ENCODE measurements at places on chromosomes 7 and 10.

DNA sequence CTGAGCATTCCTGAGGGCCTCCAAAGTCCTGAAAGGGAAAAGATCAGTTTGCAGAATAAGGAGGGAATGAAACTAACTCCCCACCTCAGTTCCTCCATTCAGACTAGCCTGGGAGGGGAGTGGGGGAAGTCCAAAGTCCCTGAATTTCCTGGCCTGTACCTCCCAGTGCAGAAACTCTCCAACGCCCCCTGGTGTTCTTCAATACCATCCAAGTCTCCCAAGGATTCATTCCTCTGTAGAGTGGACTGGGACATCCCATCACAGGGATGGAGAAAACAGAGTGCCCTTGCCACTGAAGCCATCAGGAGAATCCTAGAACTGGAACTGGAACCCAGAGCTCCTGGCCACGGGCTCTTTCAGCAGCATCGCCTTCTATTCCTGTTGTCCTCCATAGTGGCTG, 1.6 kb upstream of the COL13A1 start:
- no peak for DNase-seq

- no peak for DNase-seq
These were observed 18.4 kb upstream of the ZCCHC24 start for GRCh38 chr10:79463578-79464496.

GRCh38 chr10:23031318-23031717, 64.1 kb upstream of the MSRB2 start:
- DNase-seq: no peak

- DNase-seq: no peak
These were observed 119.9 kb downstream of the CNOT4 start for GRCh38 chr7:135389971-135390370.

- no peak for DNase-seq
These were observed 10.1 kb downstream of the PAPSS2 start for GRCh38 chr10:87669752-87670151.

DNA sequence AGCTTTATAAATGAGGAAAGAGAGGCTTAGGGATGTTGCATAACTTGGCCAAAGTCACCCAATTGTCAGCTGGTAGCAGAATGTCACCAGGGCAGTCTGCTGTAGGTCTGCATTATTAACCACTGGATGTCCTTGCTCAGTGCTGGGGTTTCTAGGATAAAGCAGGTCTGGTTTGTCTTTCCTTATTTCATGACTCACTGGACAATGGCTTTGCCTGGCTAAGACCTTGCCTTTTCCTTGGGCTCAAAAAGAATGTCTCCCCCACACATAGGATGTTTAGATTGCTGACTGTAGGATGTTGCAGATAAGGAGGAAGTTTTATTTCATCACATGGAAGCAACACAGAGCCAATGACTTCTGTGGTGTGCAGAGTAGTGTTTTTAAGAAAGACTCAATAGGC, 29.4 kb downstream of the WDFY4 start:
- no peak for DNase-seq

DNA sequence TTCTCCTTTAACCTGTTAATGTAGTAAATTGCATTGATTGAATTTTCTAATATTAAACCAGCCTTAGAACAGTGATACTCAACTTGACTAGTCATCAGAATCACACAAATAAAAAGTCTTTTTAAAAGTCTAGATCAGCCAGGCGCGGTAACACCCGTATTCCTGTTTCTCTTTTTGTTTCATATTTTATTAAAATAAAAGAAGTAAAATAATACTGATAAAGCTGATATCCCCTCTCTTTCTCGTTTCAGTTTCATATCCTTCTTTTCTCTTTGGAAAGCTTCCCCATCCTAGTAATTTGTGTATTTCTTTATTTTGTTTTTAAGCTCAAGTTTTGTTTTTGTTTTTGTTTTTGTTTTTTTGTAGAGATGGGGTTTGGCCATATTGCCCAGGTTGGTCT, 9.3 kb downstream of the SMO start:
- no peak for DNase-seq

- peak; percentile 20 for DNase-seq
These were observed 244.3 kb downstream of the MTERF1 start for GRCh38 chr7:91636129-91636724.

- DNase-seq: no peak
These were observed 120.1 kb upstream of the CHST15 start for GRCh38 chr10:124213471-124213870.

- DNase-seq: no peak
These were observed 19.1 kb downstream of the TMEM176B start for GRCh38 chr7:150781103-150781502.

GRCh38 chr10:115856580-115856979, 416.4 kb downstream of the GFRA1 start:
- DNase-seq: no peak

DNA sequence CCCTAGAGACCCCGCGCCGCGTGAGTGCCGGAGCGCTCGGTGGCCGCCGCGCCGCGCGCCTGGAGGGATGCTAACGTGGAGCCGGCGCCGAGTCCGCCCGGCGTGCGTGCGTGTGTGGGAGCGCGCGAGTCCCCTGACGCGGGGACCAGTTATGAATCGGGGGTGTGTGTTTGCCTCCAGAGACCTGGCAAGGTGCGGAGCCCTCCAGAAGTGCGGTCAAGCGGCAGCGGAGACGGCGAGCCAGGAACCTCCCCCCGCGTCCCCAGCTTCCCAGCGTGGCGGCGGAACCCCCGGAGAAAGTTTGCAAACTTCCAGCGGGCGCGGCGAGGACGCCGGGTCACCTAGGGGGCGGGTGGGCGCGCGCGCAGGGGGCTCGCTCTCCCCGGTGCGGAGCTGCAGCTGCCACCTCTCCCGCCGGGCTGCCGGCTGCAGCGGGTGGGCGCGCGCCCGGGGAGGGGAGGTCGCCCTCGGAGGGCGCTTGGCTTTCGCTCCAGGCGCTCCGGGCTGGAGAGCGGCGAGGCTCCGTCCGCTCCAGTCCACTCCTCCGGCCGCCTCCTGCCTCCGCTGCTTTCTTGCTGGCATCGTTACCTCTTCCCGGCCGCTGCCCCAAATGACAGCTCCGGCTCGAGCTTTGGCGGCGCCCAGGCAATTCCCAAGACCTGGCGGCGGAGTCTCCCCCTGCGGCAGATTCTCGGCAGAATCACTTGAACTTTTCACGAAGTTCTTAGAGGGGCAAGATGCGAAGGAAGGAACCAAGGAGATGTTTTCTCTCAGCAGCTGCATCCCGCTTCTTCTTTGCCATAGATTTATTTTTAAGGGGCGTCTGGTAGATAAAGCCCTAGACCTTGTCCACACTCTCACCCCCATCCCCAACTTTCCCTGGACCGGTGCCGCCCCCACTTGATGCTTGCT, 2.3 kb upstream of the CREB5 start:
- no peak for DNase-seq

DNA sequence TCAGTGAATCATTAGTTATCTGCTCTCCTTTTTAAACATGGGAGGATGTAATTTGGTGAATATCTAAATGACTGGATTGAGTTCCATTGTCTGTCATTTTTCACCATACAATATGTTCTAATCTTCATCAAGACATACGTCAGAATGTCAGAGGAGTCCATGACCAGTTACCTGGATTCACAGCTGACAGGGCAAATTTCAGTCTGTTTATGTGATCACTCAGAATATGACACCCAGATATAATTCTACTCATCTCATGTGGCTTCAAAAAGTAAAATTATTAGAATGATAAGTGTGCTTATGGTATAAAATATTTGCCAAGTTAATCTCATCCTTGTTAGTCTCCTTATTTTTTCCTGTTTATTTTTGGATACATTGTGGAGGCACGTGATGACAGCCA, 150.2 kb downstream of the CDC14C start:
- no peak for DNase-seq

DNA sequence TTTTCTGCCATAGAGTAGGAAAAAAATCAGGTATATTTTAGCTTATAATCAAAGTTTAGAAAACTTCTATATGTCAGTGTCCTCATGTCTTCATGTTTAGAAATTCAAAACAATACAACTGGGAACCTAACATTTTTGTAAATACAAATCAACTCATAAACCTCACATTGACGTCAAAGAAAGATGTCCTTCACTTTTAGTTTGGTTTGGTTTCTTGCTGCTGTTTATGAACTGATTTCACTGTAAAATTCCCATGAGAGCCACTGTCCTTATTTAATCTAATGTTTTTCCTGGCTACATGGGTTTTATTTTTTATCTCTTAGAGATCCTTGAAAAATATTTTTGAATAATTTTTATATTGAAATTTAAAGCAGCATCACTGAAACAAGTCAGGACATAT, 208.4 kb downstream of the DYNC1I1 start:
- DNase-seq: no peak

- no peak for DNase-seq
These were observed 1149.4 kb downstream of the NXPH1 start for GRCh38 chr7:9582824-9583223.

DNA sequence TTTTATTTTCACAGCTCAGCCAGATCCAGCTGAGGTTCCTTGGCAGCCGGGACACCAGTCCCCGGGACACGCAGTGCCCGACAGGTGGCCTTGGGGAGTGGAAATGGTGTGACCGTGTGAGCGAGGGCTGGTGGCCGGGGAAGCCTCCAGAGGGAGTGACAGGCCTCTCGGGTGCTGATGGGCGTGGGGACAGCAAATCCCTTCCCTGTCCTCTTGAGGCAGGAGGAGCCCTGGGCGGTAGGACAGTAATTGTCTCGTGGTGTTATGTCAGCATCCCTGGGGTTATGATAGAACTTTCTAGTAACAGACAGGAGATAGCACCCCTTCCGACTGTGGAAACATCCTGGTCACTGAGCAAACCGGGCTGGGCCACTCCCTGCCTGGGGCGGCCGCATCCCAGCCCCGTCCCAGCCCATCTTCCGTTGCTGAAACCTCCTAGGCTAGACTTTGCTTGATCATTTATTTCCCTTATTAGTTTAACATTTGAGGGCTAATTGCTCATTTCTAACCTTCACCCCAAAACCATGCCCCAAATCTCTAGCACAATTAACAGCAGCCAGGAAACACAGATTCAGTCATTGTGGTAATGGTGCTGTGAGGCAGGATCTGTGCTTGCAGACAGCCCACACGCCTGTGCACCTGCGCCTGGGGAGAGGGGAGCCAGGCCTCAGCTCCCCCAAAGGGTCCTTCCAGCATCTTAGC, 63.3 kb downstream of the ELFN1 start:
- no peak for DNase-seq

DNA sequence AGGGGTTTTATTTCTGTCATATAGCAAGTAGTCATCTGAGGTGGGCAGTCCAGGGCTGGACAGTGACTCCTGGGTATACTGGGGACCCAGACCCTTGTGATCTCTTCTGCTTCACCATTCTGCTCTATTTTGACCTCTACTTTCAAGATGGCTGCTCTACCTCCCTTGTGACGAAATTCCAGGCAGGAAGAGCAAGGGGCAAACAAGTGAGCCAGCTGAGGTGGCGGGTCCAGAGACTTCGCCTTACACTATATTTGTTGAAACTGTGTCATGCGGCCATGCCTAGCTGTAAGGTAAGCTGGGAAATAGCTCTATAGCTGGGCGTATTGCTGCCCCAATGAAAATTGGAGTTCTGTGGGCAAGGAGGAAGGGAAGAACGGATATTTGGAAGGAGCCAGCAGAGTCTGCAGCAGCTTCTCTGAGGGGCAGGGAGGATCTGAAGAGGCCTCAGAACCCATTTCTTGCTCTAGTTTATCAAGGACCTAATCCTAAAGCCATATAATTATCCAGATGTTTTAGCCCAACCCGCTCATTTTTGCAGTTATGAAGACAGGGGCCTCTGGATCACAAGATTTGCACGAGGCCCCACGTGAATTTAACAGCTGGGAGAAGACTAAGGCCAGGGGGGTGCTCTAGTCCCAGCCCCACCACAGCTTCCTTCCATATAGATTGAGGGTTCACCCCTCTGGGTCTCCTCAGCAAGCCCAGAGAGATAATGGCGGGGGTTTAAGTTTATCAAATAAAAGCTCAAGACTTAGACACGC, 7.7 kb upstream of the CPA1 start:
- no peak for DNase-seq

DNA sequence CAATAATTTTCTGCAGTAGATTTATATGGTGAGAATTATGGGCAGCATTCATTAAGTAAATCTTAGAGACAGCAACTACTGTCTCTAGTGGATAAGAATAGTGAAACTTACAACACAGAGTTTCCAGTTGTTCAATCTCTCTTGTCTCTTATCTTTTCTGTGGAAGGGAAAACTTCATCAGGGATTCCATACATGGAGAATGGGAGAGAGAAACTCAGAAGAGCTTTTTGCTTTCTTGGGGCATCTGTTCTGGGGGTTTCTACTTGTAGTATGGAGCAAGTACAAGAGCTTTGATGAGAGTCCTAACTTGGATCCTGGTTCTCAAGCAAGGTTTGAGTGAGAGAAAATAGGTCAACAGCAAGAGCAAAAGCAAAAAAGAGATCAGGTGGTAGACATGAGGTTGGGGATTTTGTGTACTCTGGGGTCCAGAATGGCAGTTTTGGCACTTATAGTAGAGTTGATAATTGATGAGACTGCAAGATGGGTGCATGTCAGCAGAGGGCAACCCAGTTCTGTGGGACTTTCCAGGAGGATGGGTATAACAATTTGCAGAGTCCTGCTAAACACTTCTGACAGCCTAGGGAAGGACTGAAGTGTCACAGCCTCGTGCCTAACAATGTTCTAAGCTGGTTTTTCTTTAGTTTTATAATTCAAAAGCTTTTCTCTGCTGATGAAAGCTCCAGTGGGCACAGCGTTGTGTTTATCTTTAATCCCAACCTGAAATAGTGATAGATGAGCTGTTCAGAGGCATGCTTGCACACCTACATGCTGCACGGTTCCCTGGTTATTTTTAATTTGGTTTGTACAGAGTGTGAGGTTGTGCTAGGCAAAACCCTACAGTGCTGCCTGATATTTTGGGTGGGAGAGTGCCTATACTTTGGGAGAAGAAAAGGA, 32.0 kb upstream of the STRIP2 start:
- DNase-seq: no peak

- DNase-seq: no peak
These were observed 191.6 kb downstream of the LSM5 start for GRCh38 chr7:32298408-32299132.

- no peak for DNase-seq
These were observed 2.3 kb upstream of the SMIM30 start for GRCh38 chr7:113120647-113121046.

DNA sequence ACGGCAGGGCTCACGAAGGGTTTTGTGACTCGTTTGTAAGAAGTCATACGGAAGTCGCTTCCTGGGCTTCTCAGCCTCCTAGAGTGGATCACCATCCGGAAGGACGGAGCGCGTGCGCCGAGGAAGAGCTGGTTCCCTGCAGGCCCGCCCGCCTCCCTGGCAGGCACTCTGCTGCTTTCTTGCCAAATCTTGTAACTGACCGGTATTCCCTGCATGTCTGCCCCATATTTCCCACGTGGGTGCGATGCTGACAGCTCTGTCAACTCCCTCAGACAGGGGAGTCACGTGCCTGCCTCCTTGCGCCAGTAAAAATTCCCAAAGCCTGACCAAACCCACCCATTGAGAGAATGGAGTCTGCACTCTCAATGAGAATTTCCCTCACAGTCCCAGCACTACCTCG, 12.7 kb downstream of the SHH start:
- DNase-seq: no peak
